GM04503 (cell line): ENCODE measurements at places on chromosomes 16 and 17.

GRCh38 chr16:21608639-21609328, 9.4 kb downstream of the METTL9 start:
- DNase-seq, result no peak

GRCh38 chr16:84937196-84938005, 73.9 kb downstream of the ZDHHC7 start:
- DNase-seq, result no peak

DNA sequence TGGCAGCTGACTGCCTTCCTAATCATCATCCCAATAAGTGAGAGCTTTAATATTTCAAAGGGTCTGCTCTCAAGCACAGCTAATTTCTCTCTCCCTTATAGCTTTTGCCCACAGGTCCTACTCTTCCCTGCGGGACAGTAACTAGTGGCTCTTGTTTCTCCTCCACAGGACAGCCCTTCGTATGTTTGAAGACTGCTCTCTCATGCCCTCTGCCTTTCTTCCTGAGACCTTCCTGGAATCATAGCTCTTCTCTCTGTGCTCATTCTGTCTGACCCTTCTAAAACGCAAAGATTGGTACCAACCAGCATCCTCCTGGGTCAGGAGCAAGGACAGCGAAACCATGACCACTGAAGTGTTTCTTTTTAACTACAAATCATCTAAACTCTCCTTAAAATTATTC, 168.9 kb downstream of the GRIN2A start:
- DNase-seq, result no peak

GRCh38 chr16:4631444-4631843, 6.8 kb downstream of the MGRN1 start:
- DNase-seq, result no peak

- no peak for DNase-seq
Measured at GRCh38 chr17:11622492-11622891, 24.2 kb downstream of the DNAH9 start.

DNA sequence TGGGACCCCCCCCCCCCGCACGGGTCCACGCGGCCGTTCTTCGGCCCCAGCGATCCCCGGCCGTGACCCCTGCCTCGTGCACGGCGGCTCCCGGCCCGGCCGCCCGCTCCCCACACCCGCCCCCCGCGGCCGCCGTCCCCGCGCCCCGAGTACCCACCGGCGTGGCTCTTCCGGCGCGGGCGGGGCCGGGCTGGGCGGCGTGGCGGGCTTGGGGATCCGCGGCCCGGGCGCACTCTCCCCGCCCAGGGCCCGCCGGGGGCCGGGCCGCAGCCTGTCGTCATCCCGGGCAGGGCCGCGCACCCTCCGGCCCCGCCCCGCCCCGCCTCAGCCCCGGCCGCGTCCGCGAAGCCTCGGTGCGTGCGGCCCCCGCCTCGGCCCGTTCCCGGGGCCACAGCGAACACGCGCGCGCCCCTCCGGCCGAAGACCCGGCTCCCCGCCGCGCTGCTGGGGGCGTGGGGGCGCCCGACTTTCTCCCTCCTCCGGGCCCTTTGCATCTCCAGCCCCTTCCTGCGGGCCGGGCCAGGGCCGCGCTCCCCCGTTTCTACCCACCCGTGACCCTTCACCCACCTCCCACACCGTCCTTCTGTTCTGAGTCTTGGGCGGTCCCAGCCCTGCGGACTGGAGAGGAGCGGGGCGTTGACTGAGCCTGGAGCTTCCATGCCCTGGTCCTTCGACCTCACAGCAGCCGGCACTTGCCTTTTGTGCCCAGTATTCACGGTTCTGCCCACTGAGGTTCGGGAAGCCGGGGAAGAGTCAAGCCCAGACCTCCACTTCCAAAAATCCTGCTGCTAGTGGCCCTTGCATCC, 840 bp downstream of the MYO1C start:
- no peak for DNase-seq

- no peak for DNase-seq
Measured at GRCh38 chr16:2905988-2906387, 5.7 kb upstream of the FLYWCH1 start.

- no peak for DNase-seq
Measured at GRCh38 chr17:30964876-30965275, 6.0 kb upstream of the RNF135 start.

- DNase-seq, result no peak
Measured at GRCh38 chr16:31243734-31244670, 15.8 kb upstream of the ITGAM start.

- DNase-seq, result no peak
Measured at GRCh38 chr16:12215277-12216105, 239.0 kb downstream of the SNX29 start.

GRCh38 chr16:14529010-14529669, 100.9 kb downstream of the PARN start:
- DNase-seq, result peak; percentile 63

- DNase-seq, result no peak
Measured at GRCh38 chr16:80851831-80852230, 47.4 kb upstream of the CDYL2 start.

DNA sequence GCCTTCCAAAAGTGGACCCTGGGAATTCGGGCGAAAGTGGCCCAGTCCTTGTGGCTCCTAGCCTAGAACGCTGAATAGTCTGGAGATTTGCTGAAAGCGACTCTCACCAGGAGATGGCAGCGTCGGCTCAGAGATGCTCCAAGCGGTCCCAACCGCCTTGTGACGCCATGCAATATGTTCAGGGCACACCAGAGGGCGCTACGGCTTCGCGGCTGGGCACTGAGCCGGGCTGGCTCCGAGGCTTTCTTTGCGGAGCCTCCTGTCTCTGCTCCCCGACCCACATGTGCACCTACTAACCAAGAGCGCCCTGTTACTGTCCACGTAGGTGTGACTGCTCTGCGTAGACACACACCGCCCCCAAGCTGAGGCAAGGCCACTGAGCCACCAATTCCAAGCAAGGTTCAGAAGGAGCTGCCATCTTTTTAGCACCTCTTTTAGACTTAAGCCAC, 36.9 kb downstream of the SYCE1L start:
- DNase-seq, result no peak

- no peak for DNase-seq
Measured at GRCh38 chr17:65222214-65222738, 85.1 kb downstream of the RGS9 start.

DNA sequence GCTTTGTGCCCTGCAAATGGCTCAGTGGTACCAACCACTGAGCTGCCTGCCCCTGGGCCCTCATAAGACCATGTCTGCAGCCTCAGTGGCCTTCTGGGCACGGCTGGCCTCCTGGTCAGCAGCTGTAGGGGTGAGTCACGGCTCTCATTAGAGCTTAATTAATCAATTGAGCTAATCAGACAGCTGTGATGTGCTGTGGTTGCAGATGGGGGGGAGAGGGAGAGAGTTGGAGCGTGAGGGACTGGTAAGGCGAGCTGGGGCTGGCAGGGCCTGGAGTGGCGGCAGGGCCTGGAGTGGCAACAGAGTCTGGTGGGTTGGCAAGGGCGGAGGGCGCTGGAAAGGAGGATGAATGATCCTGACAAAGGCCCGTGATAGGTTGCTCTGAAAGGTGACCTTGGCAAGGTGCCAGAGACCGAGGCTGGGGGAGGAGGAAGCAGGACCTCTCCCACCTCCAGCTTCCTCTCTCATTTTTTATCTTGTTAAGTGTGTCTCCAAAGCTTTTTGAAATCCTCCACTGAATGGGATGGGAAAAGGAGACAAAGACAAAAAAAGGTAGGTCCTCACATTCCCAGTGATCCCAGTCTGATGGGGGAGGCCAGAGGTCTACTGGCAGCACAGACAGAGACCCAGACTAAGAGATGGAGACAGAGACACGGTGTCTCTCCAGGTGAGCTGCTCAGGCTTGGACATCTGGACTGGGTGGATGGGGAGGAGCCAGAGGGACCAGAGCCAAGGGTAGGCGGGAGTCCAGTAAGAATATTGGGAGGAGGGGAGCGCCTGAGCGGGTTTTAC, 41.6 kb downstream of the DCAKD start:
- DNase-seq, result no peak

DNA sequence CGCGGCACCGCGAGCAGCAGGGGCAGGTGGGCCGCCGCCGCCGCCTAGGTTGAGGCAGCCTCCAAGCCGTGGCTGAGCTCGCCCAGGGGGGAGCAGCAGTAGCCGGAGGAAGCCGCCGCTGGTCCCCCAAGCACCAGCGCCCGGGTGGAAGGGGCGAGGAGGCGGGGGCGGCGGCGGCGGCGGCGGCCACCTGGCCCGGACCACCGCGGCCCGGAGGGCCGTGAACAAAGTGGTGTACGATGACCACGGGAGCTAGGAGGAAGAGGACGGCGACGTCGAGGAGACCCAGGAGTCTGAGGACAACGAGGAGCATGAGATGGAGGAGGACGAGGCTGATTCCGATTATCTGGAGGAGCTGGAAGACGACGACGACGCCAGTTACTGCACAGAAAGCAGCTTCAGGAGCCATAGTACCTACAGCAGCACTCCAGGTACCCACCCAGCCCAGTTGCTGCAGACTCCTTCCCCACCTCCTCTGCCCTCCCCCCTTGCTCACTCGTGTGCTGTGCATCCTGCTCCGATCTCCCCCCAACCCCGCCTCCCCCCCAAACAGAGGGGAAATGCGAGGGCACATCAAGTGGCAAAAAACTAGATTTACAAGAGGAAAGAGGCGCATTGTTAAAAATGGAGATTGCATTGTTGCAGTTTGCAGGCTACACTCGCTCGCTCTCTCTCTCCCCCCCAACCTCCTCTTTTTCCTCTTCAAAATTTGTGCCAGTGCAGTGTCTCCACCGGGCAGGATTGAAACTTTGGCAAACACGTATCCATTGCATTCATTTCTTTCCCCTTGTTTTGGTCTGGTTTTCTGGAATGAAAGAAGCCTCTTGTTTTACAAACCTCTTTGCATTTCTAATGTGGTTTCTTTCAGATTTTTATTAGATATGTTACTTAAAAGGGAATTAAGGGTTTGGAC, 41.8 kb upstream of the AMZ2 start:
- DNase-seq, result no peak

- no peak for DNase-seq
Measured at GRCh38 chr17:54882950-54883349, 17.7 kb upstream of the TOM1L1 start.

GRCh38 chr16:11750056-11750455, 7.4 kb upstream of the TXNDC11 start:
- DNase-seq, result no peak

GRCh38 chr17:75773808-75774470, 8.9 kb upstream of the GALK1 start:
- no peak for DNase-seq

DNA sequence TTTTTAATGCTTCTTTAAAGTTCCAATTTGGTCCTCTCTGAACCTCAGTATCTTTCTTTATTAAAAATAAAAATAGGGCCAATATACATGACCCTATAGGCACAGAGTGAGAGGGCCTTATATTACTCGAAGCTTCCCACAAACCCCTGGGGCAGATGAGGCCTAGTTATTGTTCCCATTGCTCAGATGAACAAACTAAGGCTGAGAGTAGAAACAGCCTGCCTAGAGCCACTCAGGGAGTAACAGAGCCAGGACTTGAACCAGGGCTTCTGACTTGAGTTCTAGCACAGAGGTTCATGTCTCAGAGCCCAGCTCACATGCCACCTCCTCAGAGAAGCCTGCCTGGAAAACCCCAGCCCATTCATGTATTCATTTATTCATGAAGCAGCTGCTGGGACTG, 7.7 kb downstream of the BCL7C start:
- no peak for DNase-seq

- no peak for DNase-seq
Measured at GRCh38 chr16:17329391-17329790, 141.4 kb downstream of the XYLT1 start.

GRCh38 chr16:4512473-4512872, 26.1 kb downstream of the CDIP1 start:
- no peak for DNase-seq

GRCh38 chr17:14156689-14157088, 80.0 kb downstream of the CDRT15 start:
- DNase-seq, result peak; percentile 53

DNA sequence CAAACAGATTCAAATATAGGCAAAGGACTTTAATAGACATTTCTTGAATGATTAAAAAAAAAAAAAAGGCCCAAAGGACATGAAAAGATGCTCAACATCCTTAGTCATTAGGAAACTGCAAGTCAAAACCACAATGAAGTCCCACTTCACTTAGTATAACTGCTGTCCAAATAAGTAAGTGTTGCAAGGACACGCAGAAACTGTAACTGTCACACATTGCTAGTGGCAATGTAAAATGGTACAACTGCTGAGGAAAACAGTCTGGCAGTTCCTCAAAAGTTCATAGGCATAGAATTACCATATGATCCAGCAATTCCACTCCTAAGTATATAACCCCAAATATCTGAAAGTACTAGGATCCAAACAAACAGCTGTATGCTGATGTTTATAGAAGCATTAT, 112.7 kb downstream of the BRIP1 start:
- no peak for DNase-seq

- no peak for DNase-seq
Measured at GRCh38 chr16:30397056-30397455, 1.8 kb downstream of the ZNF48 start.
